ENCODE measurements at places on chromosomes 11 and 22.

- DNase-seq = no peak
Observed at GRCh38 chr11:32154275-32154674, 63.4 kb downstream of the RCN1 start.

DNA sequence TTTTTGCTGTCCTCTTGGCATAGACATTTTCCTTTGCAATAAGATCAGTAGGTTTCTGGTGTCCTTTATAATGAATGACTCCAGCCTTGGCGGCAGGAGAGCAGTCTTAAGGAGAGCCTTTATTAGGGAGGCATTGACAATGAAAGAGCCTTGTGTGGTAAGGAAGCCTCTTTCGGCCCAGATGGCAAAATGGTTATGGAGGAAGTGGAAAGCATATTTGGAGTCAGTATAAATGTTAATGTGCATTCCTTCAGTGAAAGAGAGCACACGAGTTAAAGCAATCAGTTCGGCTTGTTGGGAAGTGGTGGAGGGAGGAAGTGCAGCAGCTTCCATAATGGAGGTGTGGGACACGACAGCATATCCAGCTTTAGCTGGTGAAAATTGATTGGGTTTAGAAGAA lies 18.1 kb upstream of the ANO1 start:
- no peak for DNase-seq

- DNase-seq = no peak
Observed at GRCh38 chr11:87317441-87317840, 279.7 kb downstream of the TMEM135 start.

DNA sequence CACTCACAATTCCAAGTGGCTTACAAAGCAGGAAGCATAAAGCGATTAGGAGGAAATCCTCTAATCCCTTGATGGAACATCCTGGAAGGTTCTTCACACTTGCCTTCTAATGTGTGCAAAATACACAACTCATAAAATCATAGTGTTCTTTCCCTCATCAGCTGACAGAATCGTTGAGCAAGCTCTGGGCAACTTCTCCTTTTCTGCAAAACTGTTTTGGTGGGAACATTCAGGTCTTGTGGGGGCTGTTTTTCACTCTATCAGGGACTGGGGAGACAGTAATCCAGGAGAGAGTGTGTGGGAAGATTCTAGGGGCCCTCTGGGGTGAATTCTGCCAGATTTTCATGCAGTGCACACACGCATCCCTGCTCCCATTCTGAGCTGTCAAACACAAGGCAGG lies 53.2 kb downstream of the IRAG1 start:
- peak; percentile 37 for DNase-seq

DNA sequence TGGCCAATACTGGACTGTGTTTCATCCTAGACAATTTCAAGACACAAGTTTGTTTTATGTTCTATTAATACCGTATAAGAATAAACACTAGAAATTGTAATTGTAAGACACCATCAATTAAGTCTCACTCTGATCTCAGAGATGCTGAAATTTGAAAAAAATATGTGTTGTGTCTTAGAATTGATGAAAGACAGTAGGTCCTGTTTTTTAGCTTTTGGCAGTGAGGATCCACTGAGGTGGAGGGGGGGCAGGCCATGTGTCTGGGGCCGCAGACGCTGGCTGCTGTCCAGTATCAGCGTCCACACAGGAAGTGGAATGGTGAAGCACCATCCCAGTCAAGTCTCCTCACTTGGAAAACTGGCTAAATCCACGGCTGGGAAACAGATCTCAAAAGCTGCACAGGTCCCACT lies 22.5 kb upstream of the ALG8 start:
- DNase-seq = peak; percentile 68

GRCh38 chr11:67639438-67639859 lies at the start of gene TBX10:
TSS of gene TBX10 (minus strand) at chr11:67639763. CDS start at chr11:67639472, 291 bp downstream.
- no peak for DNase-seq

- peak; percentile 58 for DNase-seq
Observed at GRCh38 chr22:20156611-20157429, 6.0 kb upstream of the CCDC188 start.

DNA sequence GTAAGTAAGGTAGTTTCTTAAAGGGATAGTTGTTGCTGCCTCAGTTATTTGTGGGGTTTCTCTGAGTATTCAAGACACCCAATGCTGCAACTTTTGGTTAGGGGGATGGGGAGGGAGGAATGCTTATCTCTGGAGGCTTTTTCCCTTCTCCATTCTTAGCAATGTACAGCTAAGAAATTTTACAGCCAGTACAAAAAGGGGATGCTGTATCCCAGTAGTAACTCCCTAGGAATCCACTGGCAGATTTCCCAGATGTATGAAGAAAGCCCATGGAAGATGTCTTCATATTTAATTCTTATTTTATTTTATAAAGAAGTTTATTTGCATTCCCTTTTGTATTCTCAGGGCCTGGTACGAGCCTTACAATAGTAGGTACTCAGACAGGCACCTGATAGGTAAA lies 154.8 kb downstream of the ENTHD1 start:
- peak; percentile 96 for DNase-seq

DNA sequence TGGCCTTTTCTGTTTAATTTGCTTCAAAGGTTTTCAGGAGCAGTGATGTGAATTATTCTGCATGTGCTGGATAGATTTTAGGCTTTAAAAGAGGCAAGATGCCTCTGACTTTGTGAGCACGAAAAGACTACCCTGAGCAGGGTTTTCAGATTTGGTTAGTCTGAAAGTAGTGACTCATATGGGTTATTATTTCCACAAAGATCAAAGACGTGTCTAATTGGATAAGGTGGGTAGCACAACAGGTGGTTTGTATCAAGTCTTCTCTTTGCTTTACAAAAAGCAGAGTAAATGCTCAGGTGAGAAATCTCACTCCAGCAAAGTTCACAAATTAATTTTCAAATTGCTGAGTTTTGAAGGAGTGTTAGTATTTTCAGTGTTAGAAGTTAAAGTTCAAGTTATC lies 37.6 kb upstream of the DBX1 start:
- no peak for DNase-seq

DNA sequence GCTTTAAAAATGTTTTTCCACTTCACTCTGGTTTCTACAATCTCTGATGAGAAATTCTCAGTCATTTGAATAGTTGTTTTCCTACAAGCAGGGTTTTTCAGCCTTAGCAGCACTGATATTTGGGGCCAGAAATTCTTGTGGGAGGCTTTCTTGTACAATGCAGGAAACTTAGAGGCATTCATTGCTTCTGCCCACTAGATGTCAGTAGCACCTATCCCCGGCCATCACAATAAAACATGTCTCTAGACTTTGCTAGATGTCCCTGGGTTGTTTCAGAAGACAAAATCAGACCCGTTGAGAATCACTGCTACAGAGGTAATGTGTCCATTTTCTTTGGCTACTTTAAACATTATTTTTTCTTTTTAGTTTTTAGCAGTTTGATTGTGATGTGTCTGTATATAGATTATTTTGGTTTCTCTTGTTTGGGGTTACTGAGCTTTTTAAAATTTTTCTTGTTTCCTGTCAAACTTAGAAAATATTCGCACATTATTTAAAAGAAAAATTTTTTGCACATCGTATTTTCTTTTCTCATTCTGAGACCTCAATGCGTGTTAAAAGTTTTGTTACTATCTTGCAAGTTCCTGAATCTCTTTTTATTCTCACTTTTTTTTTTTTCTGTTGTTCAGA lies 60.8 kb upstream of the CCDC179 start:
- peak; percentile 67 for DNase-seq

- no peak for DNase-seq
Observed at GRCh38 chr22:31497148-31497938, 1.0 kb downstream of the SFI1 start.

DNA sequence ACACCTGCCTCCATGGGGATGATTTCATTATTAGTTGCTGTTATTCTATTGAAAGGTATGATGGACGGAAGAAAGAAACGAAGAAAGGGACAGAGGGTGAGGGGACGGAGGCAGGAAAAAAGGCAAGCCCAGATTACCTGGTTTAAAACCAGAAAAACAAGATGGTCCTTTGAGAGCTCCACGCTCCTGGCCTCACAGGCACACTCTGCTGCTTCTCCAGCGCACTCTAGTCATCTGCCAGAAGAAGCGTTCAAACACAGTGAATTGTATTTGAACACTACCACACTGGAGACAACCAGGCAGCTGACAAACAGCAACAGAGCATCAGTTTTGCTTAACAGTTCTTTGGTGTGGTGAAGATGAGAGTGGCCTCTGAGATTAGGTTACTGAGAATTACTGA lies 216.9 kb downstream of the CADM1 start:
- no peak for DNase-seq

- DNase-seq = no peak
Observed at GRCh38 chr22:22348127-22348814, 103.7 kb downstream of the VPREB1 start.

GRCh38 chr11:112751772-112752171 lies 209.4 kb upstream of the NCAM1 start:
- DNase-seq = no peak

- DNase-seq = no peak
Observed at GRCh38 chr11:44550123-44550522, 15.3 kb upstream of the CD82 start.

DNA sequence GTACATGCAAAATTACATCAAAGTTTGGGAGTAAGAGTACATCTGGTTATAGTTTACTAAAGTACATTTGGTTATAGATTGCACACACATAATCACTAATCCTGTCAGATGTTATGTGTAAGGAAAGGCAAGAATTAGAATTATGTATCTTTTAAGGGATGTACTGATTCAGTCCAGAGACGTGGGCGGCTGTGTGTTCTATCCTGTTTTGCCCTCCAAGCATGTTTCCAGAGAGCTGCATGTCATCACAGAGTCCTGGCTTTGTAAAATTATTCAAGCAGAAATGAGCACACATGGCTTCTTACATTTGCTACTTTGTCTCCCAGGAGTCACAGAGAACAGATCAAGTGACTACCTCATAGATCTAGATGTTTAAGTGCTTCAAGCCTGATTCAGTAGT lies 33.2 kb upstream of the CEP126 start:
- DNase-seq = no peak

DNA sequence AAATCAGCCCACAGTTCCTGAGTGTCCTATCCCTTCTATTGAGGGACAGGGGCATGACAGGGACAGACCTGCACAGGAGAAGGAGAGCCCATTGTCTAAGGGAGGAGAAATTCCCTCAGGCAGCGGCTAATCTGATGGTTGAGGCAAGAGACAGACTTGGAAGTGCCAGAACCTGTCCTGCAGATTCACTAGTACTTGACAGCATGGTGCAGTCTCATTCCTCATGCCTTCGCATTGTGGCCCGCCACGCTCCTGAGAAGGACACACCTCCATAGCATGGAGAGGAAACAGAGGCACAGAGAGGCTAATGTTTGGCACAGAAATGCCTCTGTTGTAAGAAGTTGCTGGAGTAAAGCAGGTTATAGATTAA lies 3.2 kb downstream of the P2RY6 start:
- no peak for DNase-seq

- DNase-seq = no peak
Observed at GRCh38 chr22:45217345-45217744, 23.3 kb downstream of the KIAA0930 start.

- DNase-seq = no peak
Observed at GRCh38 chr22:40420341-40421081, 50.1 kb downstream of the SGSM3 start.

DNA sequence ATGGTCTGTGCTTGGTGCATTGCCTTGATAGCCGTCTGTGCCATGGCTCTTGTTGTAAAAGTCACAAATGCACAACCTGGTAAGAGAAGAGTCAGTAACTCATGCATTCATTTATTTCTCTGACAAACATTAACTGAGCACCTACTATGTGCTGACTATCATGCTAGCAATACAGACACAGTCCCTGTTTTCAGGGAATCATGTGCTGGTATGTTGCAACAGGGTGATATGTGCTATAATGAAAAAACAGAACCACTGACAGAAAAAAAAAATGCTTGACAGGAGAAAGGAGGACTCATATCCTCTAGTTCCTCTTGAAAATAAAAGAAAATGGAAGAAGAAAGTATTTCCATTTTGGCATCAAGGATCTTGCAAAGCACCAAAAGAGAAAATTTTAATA lies 34.5 kb upstream of the RAPSN start:
- no peak for DNase-seq

DNA sequence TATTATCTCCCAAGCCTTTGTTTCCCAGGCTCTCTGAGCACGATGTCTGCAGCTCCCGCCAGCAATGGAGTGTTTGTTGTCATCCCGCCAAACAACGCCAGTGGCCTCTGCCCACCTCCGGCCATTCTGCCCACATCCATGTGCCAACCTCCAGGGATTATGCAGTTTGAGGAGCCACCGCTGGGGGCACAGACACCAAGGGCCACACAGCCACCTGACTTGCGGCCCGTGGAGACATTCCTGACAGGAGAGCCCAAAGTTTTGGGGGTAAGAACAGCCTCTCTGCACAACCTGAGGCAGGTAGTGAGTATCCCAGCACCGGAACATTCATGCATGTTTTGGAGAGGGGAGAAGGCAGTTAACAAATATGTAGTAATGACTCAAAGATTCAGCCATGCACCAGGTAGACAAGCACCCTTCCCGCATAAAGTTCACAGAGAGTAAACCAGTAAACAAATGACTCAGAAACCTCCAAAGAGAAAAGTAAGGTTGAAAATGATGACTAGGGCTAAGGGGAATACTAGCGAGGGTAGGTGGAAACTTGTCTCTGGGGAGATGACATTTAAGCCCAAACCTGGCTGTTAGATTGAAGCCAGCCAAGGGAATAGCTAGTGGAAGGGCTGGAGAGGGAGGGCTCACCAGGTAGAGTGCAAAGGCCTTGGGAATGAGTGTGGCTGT lies 7.2 kb downstream of the MS4A15 start:
- no peak for DNase-seq

- peak; percentile 9 for DNase-seq
Observed at GRCh38 chr11:131033151-131033651, 116.9 kb upstream of the SNX19 start.

DNA sequence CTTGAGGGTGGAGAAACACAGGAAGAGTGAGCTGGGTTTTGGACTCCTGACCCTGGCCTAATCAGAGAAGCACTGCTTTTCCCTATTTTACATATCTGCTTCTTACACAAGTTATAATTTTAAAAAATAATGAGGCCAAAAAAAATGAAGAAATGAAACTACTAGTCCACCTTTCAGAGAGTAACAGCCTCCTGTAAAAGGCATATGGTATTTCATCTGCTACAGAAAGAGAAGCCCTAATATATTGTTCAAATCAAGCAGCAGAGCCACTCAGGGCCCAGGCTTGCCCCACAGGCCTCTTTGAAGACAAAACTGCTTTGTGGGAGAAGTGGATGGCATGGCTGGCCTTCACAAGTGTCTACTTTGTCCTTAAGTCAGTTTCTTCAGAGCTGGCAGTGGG lies 10.0 kb downstream of the DIXDC1 start:
- no peak for DNase-seq

DNA sequence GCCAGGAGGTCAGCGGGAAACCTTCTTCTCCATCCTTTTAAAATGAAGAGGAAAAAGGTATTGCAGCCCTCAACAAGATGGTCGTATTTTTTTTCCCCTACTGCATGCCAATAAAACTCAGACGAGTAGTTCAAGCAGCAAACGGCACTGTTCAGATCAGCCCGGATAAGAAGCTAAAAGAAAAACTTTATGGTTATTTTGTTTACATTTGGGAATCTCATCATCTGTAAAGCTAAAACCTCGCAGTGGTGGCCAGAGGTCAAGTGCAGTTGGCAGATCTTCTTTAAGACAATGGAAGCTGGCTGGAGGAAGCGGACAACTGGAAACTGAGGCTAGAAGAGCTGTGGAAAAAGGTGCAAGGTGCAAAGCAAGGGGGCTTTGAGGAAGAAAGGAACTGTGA lies 31.0 kb upstream of the CHRM4 start:
- no peak for DNase-seq

- DNase-seq = no peak
Observed at GRCh38 chr11:61454520-61454919, 24.6 kb downstream of the SDHAF2 start.

GRCh38 chr11:12741671-12742216 lies 67.5 kb downstream of the TEAD1 start:
- DNase-seq = no peak

- no peak for DNase-seq
Observed at GRCh38 chr11:71240061-71240690, 12.2 kb downstream of the SHANK2 start.

GRCh38 chr11:107928767-107929507 lies 689 bp downstream of the RAB39A start:
- peak; percentile 38 for DNase-seq
